ENCODE measurements at places on chromosomes 12 and 14.

- no peak for ATAC-seq
Observed at GRCh38 chr12:4786795-4787194, 66.6 kb downstream of the GALNT8 start.

GRCh38 chr14:104724981-104725771, 1.1 kb downstream of the ADSS1 start:
- ATAC-seq = peak; percentile 48

GRCh38 chr14:42140831-42141279, 534.2 kb downstream of the LRFN5 start:
- no peak for ATAC-seq

GRCh38 chr14:75844486-75844885, 137.3 kb downstream of the TGFB3 start:
- ATAC-seq = no peak

DNA sequence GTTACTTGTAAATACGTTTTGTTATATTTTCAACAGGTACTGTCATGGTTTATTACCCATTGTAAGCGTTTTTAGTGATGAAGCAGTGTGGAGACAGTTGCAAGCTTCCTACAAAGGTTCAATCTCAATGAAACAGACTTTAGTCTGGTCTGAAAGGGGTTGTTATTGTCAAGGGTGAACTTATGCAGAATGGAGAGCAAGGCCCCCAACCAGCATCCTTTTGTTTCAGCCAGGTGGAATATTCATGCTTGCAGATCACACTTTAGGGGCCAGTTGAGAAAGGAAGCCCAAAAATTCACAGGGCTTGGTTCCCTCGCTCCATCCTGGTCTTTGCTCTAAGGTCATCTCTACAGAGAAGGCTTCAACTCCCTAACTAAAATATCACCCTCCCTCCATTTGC, 103.7 kb downstream of the PRICKLE1 start:
- no peak for ATAC-seq

DNA sequence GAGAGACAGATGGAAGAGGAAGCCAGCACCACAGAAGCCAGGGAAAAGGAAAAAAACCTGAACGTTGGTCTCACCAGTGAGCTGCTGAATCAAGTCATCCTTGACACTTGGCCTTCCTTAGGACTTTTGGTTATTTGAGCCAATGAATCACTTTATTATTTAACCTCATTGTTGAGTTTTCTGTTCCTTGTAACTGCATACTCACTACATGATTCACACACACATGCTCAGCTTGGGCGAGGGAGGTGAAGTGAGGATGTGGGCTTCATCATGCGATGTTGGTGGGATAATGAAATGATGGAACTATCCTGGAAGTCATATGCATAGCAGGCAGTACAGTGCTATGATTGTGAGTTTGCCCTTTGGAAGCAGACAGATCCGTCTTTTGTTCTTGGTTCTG, 40.6 kb upstream of the RPH3A start:
- ATAC-seq = no peak

DNA sequence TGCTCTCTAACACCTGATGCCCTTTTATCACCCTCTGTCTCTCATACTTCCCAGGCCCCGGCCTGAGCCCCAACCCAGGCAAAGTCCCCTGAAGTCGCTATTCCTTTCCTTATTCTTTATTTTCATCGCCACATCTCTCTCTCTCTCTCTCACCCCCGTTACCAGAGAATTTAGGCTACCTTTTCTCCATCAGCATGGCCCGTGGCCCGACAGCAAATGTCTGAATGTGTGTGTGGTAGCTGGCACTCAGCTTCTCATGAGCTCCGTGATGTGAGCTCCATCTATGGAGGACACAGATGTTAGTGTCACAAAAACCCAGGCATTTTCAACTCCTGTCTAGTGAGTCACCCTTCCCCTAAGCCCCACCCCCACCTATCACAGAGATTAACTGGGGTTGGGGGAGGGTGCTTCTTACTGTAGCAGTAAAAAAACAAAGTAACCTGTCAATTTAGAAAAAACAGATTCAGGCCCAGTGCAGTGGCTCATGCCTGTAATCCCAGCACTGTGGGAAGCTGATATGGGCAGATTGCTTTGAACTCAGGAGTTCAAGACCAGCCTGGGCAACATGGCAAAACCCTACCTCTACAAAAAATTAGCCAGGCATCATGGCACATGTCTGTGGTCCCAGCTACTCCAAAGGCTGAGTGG, 53.8 kb downstream of the VCPKMT start:
- peak; percentile 44 for ATAC-seq

GRCh38 chr12:62934239-62934798, 631 bp downstream of the PPM1H start:
- peak; percentile 81 for ATAC-seq

DNA sequence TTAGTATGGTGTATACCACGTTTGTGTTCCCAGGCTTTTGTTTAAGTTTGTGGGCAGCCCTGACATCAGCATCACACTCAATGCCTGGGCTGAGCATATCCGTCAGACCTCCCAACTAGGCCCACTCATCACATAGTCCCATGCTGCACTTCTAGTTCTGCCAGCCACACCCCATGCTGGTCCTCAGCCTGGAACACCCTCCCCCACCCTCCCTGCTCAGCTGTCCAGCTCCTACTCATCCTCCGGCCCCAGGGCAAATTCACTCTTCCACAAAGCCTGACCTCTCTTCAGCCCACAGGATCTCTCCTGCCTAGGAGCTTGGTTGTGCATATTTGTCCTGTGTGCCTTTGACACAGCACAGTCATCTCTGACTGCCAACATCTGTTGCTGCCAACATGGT, 3.9 kb upstream of the ENDOU start:
- ATAC-seq = no peak

DNA sequence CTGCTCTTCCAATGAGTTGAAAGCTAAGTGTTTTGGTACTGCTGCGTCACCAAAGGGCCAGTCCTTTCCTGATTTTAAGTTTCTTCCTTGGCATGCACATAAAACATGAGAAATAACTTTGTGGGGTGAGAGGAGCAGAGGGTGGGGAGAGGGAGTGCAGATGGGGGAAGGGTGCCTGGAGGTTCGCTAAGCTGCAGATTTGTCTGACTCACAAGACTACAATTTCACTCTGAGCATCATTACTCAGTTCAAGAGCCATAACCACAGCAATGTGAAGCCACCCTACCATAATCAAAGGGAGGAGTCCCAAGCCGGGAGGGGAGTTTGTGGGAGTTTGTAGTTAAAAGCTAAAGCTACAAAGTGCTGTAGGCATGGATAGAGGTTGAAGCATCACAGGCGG, 136.1 kb downstream of the ANO2 start:
- no peak for ATAC-seq

Measured in SK-N-SH treated with all-trans-retinoic acid at 6 μM for 48 hours (cell line).